ENCODE measurements at places on chromosomes 16 and 17.

- no peak for DNase-seq
These were observed 2.1 kb upstream of the NAGS start for GRCh38 chr17:44002141-44002848.

DNA sequence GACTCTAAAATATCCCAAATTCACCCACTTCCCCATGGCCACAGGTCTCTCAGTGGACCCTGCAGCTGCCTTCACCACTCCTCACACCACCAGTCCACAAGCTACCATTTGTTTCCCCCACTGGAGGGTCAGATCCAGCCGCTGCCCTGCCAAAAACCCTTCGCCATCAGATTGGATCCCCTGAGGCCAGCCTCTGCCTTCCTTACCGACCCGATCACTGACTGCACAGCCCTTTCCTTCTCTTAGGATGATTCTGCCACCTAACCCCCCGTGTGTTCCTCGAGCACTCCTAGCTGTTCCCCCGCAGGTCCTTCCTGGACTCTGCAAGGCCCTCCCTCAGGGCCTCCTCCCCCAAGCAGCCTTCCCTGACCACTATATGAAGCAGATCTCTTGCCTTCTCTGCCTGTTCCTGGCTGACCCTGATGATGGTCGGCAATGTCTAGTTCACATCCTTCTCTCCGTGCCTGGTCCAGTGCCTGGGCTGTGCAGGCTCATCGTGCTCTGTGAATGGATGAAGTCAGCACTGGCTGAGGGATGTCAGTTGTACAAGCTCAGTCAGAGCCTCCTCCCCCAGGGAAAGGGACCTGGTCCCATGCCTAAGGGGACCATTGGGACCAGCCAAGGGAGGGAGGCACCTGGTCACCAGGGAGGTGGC, 46.0 kb downstream of the CPNE2 start:
- DNase-seq = no peak

GRCh38 chr17:41586863-41587495, at the start of gene KRT14:
KRT14 (minus strand) TSS chr17:41586895; CDS start chr17:41586834, 61 bp downstream.
- DNase-seq = no peak

GRCh38 chr16:76583466-76583865, 306.3 kb downstream of the CNTNAP4 start:
- no peak for DNase-seq

DNA sequence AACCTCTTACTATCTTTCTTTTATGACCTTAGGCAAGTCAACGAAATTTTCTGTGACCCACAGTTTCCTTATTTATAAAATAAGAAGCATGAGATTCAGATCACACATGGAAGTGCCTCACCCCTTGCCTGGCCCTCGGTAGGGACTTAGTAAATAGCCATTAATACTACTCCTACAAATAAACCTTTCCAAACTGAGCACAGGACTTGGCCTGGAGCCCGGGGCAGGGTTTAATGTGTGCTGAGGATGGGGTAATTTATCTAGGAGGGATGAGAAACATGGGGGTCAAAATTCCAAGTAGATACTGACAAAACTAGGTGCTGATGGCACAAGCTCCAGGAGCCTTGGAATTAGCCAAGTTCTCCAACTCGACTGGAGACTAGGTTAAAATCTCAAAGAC, 35.0 kb downstream of the PITPNC1 start:
- no peak for DNase-seq
